ENCODE measurements at places on chromosomes 3 and 15.

- DNase-seq = no peak
Measured at GRCh38 chr3:75218577-75218976, 445.6 kb upstream of the FRG2C start.

GRCh38 chr3:129611812-129612533 is 5.5 kb upstream of the PLXND1 start:
- no peak for DNase-seq

DNA sequence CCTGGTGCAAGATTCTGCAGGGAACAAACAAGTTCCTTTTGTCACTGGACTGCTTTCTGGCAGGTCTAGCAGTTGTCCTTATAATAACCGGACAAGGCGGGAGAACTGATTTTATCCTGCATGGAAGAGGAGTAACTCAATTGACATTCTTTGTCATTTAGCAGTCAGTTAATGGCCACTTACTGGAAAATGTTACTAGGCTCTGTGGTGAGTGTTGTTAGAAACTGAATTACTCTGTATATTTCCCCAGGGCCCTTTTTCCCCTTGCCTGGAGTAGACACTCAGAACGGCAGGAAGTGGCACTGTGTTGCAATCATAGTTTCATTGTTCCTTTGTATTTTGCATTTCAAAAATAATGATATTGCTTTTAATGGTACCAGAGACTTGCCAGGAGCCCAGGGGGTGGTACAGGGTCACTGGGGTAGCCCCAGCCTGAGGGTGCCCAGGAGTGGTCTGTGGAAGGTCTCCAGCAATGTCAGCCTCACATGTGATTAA is 318.6 kb upstream of the LRRFIP2 start:
- DNase-seq = no peak

DNA sequence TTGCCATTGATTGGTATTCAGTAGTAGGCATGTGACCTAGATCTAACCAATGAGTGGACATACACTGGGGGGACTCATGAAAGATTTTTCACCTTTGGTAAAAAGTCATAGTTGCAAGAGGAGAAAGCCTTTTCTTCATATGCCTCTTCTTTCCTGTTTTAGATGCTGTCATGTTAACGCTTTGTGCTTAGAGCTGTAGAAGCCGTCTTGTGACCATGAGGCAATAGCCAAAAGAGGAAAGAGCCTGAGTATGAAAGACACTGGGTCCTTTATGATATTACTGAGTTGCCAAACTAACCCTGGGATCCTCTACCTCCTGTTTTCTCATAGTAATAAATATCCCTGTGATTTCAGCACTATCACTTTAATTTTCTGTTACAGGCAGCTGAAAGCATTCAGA is 396.0 kb downstream of the FHIT start:
- DNase-seq = no peak

- no peak for DNase-seq
Measured at GRCh38 chr15:88440021-88440420, 27.2 kb downstream of the MRPL46 start.

- no peak for DNase-seq
Measured at GRCh38 chr3:130963878-130964277, 62.7 kb downstream of the ASTE1 start.

- no peak for DNase-seq
Measured at GRCh38 chr3:152151216-152151876, 117.4 kb upstream of the MBNL1 start.

DNA sequence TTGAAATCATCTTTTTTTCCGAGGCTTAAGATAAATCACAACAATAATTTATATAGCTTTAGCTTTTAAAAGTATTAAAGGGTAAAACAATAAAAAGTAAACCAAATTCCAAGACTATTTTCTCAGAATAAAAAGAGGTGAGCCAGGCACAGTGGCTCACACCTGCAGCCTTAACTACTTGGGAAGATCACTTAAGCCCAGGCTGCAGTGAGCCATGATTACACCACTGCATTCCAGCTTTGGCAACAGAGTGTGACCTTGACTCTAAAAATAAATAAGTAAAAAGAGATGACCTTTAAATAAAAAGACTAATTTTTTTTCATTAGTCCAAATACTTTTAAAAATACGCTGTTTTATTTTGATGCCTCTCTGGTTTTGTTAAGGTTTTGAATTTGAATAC is 54.4 kb downstream of the C3orf80 start:
- no peak for DNase-seq

Measured in stimulated activated CD4-positive, alpha-beta T cell treated with anti-CD3 and anti-CD28 coated beads, Interleukin-1b, Interleukin-23, amount 100 ng/mL, for 4 hours (primary cell).